ENCODE measurements at places on chromosomes 3 and 15.

- no peak for DNase-seq
These were observed 899.2 kb downstream of the ROBO1 start for GRCh38 chr3:78868570-78868969.

DNA sequence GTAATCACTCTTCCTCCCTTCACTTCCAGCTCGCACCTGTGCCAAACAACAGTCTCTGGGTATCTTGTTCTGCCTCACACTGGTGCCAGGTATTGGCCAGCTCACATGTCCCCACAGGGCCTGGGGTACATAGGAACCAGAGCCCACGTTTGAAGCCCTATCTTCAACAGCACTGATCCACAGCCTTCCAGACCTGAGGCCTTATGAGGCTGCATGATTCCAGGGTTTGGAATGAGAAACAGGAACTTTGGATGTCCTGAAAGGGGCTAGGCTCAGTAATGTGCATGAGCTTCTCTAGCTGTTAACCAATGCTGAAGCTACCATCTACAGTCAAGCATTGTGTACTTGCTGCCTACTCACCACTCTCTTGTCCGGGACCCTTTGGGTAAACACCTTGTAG, 92.4 kb downstream of the GPR156 start:
- DNase-seq: no peak

DNA sequence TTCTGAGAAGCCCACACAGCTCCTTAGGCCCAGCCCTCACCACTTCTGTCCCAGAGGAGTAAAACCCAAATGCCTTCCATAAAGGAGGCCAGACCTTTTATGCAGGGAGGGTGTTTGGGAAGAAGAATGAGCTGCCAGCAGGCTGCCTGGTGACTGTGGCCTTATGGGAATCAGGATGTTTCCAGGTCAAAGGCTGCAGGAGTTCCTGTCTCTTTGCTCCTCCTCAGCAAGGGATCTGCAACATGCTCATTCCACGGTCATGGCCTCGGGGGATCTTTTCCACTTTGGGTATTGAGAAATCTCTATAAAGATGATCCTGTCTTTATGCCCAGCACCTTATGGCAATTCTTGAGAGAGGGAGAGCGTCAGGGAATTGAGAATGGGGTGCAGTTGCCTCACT, 25.2 kb upstream of the MAGEF1 start:
- DNase-seq: no peak

GRCh38 chr15:83978588-83978987, 257.0 kb upstream of the GOLGA6L4 start:
- DNase-seq: no peak

GRCh38 chr15:81485806-81486205, 111.8 kb upstream of the TMC3 start:
- peak; percentile 25 for DNase-seq

- DNase-seq: no peak
These were observed 1.4 kb downstream of the NR1I2 start for GRCh38 chr3:119783255-119783654.

- DNase-seq: no peak
These were observed 27.9 kb downstream of the FRG2C start for GRCh38 chr3:75692061-75692460.

- DNase-seq: no peak
These were observed 17.9 kb downstream of the FANCD2OS start for GRCh38 chr3:10090179-10090578.

- DNase-seq: no peak
These were observed 34.3 kb downstream of the ZMAT3 start for GRCh38 chr3:179037351-179037750.

DNA sequence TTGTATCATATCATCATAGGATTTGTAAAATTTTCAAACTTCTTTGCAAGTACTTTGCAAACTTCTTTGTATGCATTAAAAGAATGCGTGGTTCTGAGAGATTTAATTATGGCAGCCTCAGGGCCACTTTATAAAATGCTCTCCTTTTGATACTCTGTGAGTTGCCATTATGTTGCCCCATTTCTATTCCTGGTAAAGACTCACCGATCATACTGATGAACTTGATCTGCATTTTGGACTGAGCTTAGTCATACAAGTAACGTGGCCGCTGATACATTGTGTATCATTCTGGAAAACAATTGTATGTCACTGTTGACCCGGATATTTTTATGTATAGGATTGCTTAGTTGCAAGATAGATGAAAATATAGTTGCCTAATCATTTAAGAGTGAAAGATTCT, 38.8 kb downstream of the AKAP13 start:
- DNase-seq: no peak

DNA sequence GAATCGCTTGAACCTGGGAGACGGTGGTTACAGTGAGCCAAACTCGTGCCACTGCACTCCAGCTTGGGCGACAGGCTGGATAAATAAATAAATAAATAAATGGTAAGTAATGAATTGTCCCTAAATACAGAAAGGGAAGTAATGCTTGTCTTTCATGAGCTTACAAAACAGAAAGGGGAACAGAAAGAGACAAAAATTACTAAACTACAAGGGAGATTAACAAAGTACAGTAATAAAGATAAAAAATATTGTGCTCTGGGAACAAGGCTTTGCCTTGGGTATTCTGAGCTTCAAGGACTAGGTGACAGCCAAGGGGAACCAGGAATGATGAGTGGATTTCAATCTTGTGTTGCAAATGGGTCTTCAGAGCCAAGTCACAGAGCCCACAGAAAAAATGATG, 9.2 kb upstream of the HLTF start:
- no peak for DNase-seq

DNA sequence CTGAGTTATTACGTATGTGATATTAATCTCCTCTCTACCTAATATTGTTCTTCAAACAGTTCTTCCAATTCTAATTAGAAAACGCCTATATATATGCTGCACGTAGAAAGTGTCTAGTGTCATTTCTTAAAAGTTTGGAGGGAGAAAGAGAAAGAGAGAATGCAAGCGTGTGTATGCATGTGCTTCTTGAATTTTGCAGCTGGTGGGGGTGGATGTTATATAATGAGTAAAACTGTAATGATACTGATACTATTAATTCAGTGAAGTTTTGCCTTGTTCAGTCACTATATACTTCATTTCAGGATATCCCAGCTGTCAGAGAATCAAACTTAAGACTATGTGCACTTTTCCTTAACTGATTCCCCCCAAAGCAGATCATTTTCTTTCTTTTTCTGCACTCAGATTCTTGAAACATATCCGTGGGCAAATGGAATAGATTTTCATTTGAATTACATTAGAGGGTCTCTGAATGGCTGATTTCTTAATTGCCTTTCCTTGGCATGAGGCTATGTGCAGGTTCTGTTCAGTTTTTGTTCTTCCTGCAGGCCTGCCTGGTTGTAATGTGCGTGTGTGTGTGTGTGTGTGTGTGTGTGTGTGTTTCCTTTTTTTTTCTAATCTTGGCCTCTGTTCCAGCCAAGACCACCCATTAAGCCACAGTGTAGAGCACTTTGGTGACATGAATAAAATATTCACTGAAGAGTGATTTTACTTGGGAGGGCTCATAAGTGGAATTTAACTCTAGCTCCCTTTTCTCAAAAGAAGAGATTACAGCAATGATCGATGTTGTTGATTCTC, 617.5 kb downstream of the RBMS3 start:
- no peak for DNase-seq

GRCh38 chr3:47019201-47019600, 39.7 kb downstream of the NBEAL2 start:
- DNase-seq: no peak

GRCh38 chr3:195078891-195079440, 192.0 kb downstream of the XXYLT1 start:
- DNase-seq: no peak
